ENCODE measurements at places on chromosomes 16 and 17. TPM values are rescaled to one million over a fixed set of nuclear protein-coding genes. Genes with fewer than 3 reads are reported as not detected.

The ETV4 gene
- 0.39 TPM for polyA plus RNA-seq

The FOXC2 gene
- 0.47 TPM for polyA plus RNA-seq

GRCh38 chr16:5928476-5929065 is 831.0 kb upstream of the EEF2KMT start:
- no peak overlapping the region for H3K4me3 ChIP-seq
- H3K36me3 ChIP-seq, result no peaks in the 10 kb centered on the region
- DNase-seq, result no peak
- H3K27me3 ChIP-seq, result no peaks in the 10 kb centered on the region

GRCh38 chr16:23354246-23354645 is 52.1 kb downstream of the SCNN1B start:
- H3K4me1 ChIP-seq, result no peaks in the 10 kb centered on the region
- no peak overlapping the region for H3K4me3 ChIP-seq
- DNase-seq, result no peak
- no peaks in the 10 kb centered on the region for H3K27me3 ChIP-seq
- no peak overlapping the region for H3K27ac ChIP-seq

GRCh38 chr17:80256034-80256350 is 4.7 kb upstream of the RNF213 start:
- no peaks in the 10 kb centered on the region for H3K27me3 ChIP-seq
- DNase-seq, result no peak
- no peaks in the 10 kb centered on the region for H3K36me3 ChIP-seq

- no peaks in the 10 kb centered on the region for H3K36me3 ChIP-seq
- no peak for DNase-seq
- H3K4me3 ChIP-seq, result no peak overlapping the region
- no peaks in the 10 kb centered on the region for H3K4me1 ChIP-seq
- H3K27ac ChIP-seq, result no peak overlapping the region
These were observed 200.1 kb downstream of the KCNJ2 start for GRCh38 chr17:70369391-70369790.

- no peaks in the 10 kb centered on the region for H3K36me3 ChIP-seq
- H3K4me3 ChIP-seq, result no peak overlapping the region
- no peak for DNase-seq
- no peaks in the 10 kb centered on the region for H3K27me3 ChIP-seq
- no peaks in the 10 kb centered on the region for H3K4me1 ChIP-seq
These were observed 11.3 kb downstream of the CDK3 start for GRCh38 chr17:76011951-76012350.

DNA sequence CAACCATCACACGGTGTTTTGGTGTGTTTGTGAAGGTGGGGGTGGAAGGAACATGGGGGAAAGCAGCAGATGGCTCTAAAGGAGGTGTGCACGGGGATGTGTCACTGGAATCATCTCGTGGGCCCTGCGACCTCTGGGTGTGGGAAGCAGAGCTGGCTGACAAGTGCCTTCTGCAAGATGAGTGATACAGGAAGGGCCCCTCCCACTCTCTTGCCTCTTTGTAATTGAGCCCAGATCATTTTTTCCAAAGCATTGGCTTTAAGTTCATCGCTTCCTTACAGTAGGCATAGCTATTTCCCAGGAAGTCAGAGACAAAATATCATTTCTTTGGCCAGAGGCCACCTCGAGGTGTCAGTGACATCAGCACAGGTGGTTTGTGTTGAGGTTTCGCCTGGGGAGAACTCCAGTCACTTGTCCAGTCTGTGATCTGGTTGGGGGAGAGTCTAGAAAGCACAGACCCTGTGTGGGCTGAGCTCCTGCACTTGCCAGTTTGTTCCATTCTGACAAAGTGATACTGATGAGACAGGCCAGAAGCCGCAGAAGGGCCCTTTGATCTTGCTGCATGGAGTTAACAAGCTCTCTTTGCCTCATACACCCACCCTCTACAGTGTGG is 20.6 kb upstream of the SNTB2 start:
- H3K27me3 ChIP-seq, result no peaks in the 10 kb centered on the region
- no peaks in the 10 kb centered on the region for H3K36me3 ChIP-seq
- peaks cover 3% of the 10 kb centered on the region for H3K4me1 ChIP-seq
- H3K4me3 ChIP-seq, result no peak overlapping the region
- DNase-seq, result no peak
- H3K27ac ChIP-seq, result no peak overlapping the region

DNA sequence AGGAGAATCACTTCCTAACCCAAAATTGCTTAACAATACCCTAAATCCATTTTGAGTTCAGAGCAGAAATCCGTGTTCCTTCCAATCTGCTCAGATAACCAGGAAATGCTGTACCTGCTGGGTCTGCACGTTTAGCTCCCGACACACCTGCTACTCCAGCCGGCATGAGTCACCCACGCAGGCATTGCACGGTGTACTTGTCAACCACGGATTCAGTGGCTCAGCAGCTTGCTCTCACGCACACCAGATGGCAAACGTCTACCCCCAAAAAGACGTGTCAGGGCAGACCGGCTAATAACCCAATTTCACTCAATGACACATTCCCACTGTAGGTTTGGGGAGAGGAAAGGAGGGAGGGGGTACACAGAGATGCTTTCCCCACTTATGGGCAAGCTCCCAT is 468.1 kb downstream of the SOX9 start:
- H3K4me1 ChIP-seq, result peaks cover 7% of the 10 kb centered on the region
- DNase-seq, result no peak
- H3K4me3 ChIP-seq, result no peak overlapping the region
- no peaks in the 10 kb centered on the region for H3K36me3 ChIP-seq
- no peaks in the 10 kb centered on the region for H3K27me3 ChIP-seq

- H3K4me1 ChIP-seq, result peaks cover 19% of the 10 kb centered on the region
- DNase-seq, result no peak
- peak overlapping the region; percentile 82 for H3K27ac ChIP-seq
- H3K4me3 ChIP-seq, result no peak overlapping the region
- H3K27me3 ChIP-seq, result no peaks in the 10 kb centered on the region
- H3K36me3 ChIP-seq, result no peaks in the 10 kb centered on the region
These were observed 26.1 kb downstream of the HDAC5 start for GRCh38 chr17:44097110-44097958.
